ENCODE measurements at places on chromosomes 3 and 15.

DNA sequence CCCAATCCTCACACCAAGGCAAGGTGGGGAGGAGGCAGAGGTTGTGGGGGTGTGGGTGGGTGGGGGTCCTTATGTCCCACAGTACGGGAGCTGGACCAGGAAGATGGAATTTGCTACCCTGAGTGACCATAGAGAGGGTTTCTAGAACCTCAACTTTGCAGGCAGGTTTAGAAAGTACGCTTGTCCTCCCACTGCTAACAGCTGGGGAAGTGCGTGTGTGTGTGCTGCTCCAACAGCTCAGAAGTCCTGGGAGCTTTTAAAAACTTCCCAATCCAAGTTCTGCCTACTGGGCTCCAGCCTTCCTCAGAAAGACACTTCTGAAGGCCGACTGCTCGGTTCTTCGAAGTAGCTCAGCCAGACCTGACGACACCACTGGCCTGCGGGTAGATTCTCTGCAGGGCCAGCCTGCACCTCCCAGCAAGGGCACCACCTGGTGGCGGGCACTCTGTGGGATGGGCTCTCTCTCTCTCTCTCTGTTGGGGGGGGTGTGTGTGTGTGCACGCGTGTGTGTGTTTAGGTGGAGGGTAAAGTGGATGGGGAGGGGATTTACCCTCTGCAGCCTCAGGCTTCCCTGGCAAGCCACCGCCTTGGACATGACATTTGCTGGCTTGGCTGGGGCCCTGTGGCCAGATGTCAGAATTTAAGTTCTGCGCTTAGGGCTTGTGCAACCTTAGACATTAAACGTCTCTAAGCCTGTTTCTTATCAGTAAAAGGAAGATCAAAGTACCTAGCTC, 15.6 kb downstream of the TMEM158 start:
- DNase-seq = peak; percentile 88

DNA sequence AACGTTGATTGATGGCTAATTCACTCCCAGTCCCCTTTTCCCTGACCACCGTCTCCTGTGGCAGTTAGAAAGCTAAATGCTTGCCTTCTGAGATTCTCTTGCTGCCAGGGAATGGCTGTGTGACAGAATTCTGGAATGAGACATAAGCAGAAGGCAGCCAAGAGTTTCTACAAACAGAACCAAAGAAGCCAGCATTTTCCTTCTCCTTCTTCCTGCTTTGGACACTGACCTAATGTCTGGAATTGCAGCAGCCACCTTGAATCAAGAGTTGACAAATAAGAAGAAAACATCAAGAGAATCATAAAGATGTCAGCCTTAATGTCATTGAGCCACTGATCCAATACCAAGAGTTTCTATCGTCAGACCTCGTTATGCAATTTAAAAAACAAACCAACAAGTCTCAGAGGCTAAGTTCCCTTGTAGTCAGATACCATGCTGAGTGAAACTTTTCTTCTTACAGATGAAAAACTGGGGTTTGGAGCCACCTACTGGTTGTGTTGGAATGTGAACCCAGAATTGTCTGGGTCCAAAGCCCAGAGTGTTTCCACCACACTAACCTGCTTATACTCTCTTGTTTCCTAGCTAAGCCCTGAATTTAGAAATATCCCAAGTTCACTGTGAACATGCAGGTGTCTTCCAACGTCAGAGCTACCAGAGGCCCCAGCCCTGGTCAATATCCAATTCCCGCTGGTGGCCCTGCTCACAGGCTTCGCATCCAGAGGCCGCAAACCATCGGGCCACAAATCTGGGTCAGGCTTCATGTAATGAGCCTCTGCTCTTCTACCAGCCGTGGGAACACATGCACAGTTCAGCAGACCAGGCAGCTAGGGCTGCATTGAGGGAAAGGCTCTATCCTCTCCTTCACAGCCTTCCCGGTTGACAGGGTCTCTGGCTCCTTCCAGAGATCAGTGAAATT, 42.5 kb downstream of the MCF2L2 start:
- peak; percentile 93 for DNase-seq

GRCh38 chr15:64037966-64038365, 8.3 kb downstream of the DAPK2 start:
- no peak for DNase-seq

DNA sequence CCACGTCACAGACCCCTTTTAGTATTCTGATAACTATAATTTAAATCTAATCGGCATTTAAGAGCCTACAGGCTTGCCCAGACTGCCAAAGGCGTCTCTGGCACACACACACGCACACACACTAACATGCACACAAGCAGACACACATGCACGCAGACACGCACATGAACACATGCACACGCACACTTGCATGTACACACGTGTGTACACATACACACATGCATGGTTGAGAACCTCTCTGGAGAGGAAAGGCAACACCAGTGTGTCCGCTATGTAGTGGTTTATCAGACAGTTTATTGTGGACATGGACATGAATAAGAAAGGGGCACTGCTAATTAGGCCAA, 102.1 kb downstream of the FBLN2 start:
- no peak for DNase-seq

GRCh38 chr15:85691350-85692240, 103.1 kb downstream of the KLHL25 start:
- peak; percentile 35 for DNase-seq

GRCh38 chr3:72078676-72079368, 293.9 kb upstream of the PROK2 start:
- DNase-seq = peak; percentile 62

- no peak for DNase-seq
Observed at GRCh38 chr3:184812662-184813042, 686 bp downstream of the VPS8 start.
